ENCODE measurements at places on chromosomes 6 and 20. TPM values are rescaled to one million over a fixed set of nuclear protein-coding genes. Genes with fewer than 3 reads are reported as not detected.

DNA sequence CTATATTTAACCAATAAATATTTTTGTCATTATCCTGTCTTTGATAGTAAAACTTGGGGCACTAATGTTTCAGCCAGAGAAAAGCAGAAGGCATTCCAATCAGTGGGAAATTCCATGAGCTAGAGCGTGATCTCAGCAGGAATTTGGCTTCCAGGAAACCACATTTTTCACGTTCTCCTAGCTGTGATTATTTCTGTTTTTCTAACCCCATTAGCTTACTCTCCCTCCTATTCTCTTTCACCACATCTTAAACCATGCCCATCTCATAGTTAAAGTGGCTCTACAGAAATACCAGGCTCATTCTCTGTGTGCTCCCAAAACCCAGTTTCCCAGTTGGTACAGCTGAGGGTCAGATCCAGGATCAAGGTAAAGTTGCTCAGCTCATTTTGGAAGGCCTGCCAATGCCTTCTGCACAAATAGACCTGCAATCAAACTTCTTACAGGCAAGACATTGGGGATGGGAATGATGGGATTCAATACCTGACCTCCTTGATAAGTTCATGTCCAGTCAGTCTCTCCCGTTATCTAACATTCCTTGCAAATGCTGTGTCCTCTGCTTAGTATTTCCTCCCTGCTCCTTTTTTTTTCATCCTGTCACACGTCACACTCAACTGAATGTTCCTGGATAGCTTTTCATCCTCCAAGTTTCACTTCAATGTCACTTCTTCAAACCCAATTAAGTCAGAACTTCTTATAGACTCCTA is 33.1 kb upstream of the TMEM30A start:
- no peaks in the 10 kb centered on the region for H3K4me1 ChIP-seq
- no peak for DNase-seq
- H3K36me3 ChIP-seq: no peaks in the 10 kb centered on the region
- no peak overlapping the region for H3K27ac ChIP-seq
- H3K4me3 ChIP-seq: no peak overlapping the region

ABHD12 gene
- total RNA-seq: 48.3 TPM

EYA2 gene
- 0.29 TPM for total RNA-seq

- no peaks in the 10 kb centered on the region for H3K36me3 ChIP-seq
- no peak overlapping the region for H3K4me3 ChIP-seq
- peaks cover 8% of the 10 kb centered on the region for H3K4me1 ChIP-seq
- H3K27me3 ChIP-seq: no peaks in the 10 kb centered on the region
- H3K27ac ChIP-seq: no peak overlapping the region
Observed at GRCh38 chr6:29809249-29809648, 18.4 kb upstream of the HLA-G start.

TXLNB gene
- not detected for total RNA-seq

DNA sequence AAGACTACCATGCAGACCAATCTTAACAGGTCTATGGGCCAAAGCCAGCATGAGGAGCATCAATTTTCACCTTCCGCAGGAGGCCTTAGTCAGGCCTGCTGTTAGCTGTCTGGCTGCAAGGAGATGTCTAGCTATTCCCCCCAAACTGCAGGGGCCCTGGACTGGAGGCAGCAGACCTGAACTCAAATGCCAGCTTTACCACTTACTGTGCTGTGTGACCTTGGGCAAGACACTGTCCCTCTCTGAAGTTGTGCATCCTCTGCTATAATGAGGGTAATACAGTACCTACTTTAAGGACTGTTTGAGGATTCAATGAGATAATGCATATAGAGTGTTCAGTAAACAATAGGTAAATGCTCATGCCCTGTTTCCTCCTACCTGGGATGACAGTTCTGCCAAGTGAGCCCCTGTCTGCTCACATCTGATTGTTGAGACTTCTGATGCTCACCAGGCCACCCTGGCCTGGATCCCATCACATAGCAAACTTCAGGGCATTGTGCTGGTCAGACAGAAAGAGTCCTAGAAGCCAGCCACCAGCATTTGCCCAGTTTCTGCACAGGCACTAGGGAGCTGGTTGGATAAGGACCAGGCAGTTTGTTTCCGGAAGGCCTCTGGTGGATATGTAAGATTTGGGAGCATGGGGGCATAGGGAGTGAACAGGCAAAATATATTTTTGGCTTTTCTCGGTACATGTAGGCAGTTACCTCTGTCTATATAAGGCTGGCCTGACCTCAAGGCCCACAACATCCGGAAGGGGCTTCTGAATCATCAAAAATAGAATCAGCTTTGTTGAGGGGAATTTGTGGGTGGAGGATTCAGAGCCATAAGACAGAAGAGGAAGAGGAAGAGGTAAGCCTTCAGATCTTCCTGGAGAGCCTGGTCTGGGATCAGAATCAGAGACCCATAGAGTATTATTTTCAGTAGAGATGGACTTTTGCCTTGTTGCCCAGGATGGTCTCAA is 2.3 kb upstream of the OCSTAMP start:
- H3K36me3 ChIP-seq: no peaks in the 10 kb centered on the region
- no peak overlapping the region for H3K4me3 ChIP-seq
- no peak for DNase-seq
- H3K27me3 ChIP-seq: peaks cover 15% of the 10 kb centered on the region
- 0 out of 2 replicates have a peak, but pooled peaks cover 4% of the 10 kb centered on the region for H3K4me1 ChIP-seq
- H3K27ac ChIP-seq: no peak overlapping the region

DNA sequence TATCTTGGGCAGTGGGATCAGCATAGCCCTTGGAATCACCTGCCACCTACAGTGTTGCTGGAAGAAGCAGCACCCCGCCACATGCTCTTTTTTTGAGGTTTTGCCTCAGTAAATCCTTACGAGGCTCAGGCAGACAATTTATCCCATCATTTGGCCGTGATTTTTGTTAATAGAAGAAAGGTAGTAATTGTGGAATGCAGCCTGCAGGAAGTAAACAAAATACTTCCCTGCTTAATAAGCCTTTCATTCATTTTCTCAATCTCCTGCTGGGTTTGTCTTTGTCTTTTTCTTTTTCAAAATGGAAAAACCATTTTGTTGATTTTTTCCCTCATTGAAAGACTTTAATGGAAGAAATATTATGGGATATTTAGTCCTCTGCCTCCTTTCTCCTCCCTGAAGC is 93.7 kb upstream of the CD83 start:
- H3K4me1 ChIP-seq: peaks cover 12% of the 10 kb centered on the region
- DNase-seq: peak; percentile 51
- H3K4me3 ChIP-seq: no peak overlapping the region
- no peaks in the 10 kb centered on the region for H3K27me3 ChIP-seq
- no peak overlapping the region for H3K27ac ChIP-seq

MAK gene
- total RNA-seq: 0.11 TPM

GRCh38 chr6:166586424-166587156 is at the start of gene RAMACL:
Gene RAMACL, minus strand, starts transcription at chr6:166586678. Its CDS starts 201 bp downstream, at chr6:166586477.
- no peaks in the 10 kb centered on the region for H3K4me1 ChIP-seq
- no peaks in the 10 kb centered on the region for H3K36me3 ChIP-seq
- H3K27me3 ChIP-seq: no peaks in the 10 kb centered on the region
- no peak within 1 kb of the TSS for H3K4me3 ChIP-seq

- H3K4me1 ChIP-seq: no peaks in the 10 kb centered on the region
- no peaks in the 10 kb centered on the region for H3K36me3 ChIP-seq
- H3K27ac ChIP-seq: no peak overlapping the region
- no peak overlapping the region for H3K4me3 ChIP-seq
Observed at GRCh38 chr6:170094686-170095272, 196.1 kb downstream of the DLL1 start.

- peak; percentile 55 for DNase-seq
- peaks cover 22% of the 10 kb centered on the region for H3K4me1 ChIP-seq
- H3K27me3 ChIP-seq: no peaks in the 10 kb centered on the region
- no peaks in the 10 kb centered on the region for H3K36me3 ChIP-seq
Observed at GRCh38 chr6:40778196-40778595, 191.0 kb upstream of the LRFN2 start.

DNA sequence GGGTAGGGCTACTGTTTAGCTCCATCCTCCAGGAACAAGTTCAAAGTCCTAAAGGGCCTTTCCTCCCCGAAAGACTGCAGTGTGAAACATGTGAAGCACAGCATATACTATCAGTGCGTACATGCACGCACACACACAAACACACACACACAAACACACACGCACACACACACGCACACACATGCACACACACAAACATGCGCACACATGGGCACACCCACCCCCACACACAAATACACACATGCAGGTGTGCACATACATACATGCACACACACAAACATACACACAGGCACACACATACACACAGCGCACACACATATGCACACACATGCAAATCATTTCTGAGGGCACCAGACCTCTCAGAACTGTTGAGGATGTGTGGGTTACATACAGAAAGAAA is 382.0 kb upstream of the CDH4 start:
- no peaks in the 10 kb centered on the region for H3K4me1 ChIP-seq
- peaks cover 5% of the 10 kb centered on the region for H3K27me3 ChIP-seq
- no peak overlapping the region for H3K4me3 ChIP-seq
- no peak overlapping the region for H3K27ac ChIP-seq
- no peak for DNase-seq

DNA sequence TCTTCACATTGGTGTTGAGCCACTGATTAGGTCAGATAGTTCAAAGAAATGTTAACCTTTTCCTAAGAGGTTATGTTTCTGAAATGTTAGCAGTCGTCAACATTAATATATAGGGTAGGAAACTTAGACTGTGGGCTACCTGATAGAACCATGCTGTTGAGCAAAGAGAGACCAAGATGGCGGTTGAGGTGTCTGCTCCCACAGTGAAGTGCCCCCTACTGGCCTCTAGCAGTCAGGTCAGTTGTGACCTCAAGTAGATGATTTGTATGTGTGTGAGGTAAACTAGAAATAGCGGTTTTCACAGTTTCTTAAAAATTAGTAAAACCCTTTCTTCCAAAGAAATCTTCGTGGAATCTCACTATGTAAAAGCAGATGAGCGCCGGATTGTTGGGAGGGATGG is 40.3 kb downstream of the MTHFD1L start:
- no peak for DNase-seq
- no peaks in the 10 kb centered on the region for H3K4me1 ChIP-seq
- H3K27ac ChIP-seq: no peak overlapping the region
- H3K36me3 ChIP-seq: peaks cover 11% of the 10 kb centered on the region

- no peak overlapping the region for H3K27ac ChIP-seq
- no peaks in the 10 kb centered on the region for H3K4me1 ChIP-seq
Observed at GRCh38 chr6:163731215-163732013, 316.9 kb downstream of the QKI start.

DNA sequence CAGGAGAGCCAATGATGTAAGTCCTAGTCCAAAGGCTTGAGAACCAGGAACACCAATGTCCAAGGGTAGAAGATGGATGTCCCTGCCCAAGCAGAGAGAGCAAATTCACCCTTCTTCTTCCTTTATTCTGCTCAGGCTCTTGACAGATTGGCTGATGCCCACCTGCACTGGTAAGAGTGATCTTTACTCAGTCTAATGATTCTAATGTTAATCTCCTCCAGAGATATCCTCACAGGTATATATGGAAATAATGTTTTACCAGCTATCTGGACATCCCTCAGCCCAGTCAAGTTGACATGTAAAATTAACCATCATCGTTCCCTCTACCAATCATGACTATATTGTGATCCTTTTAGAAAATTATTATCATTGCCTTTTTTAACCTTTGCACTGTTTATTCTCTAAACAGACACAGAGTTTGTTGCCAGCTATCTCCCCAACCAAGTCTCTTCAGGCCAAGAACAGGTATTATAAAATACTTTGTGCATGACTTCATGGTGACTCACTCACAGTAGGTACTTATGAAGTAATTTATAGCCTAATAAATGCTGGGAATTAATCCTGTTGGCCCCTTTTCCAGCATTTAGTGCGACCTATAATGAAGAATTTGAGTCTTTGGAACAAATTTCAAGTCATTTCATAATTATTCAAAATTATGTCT is 26.2 kb upstream of the TSHZ2 start:
- no peak overlapping the region for H3K4me3 ChIP-seq
- H3K4me1 ChIP-seq: peaks cover 8% of the 10 kb centered on the region
- H3K27me3 ChIP-seq: no peaks in the 10 kb centered on the region

HUS1B gene
- total RNA-seq: 4.2 TPM

LAMA4 gene
- 9.4 TPM for total RNA-seq

GRCh38 chr6:68211242-68211795 is 423.8 kb upstream of the ADGRB3 start:
- no peaks in the 10 kb centered on the region for H3K27me3 ChIP-seq
- no peak overlapping the region for H3K4me3 ChIP-seq
- H3K27ac ChIP-seq: no peak overlapping the region
- no peaks in the 10 kb centered on the region for H3K4me1 ChIP-seq
- no peaks in the 10 kb centered on the region for H3K36me3 ChIP-seq
- DNase-seq: no peak

DNA sequence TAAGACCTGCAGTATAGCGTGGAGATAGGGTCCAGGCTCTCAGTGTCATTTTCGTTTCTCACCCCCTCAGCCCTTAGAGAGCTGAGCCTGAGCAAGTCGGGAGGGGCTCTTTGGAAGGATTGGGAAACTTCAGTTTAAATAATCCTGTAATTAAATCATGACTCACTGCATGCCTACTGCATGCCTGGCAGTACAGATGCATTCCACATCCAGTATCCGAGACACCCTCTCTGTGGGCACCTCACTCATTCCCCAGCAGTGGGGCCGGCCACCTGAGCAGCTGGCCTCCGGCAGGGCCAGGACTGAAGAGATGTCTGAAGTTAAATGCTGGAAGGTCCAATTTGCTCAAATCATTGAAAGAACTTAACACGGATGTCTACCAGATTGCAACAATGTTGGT is 316.6 kb downstream of the THBS2 start:
- peak; percentile 23 for DNase-seq
- no peaks in the 10 kb centered on the region for H3K36me3 ChIP-seq
- no peak overlapping the region for H3K27ac ChIP-seq
- H3K27me3 ChIP-seq: peaks cover 42% of the 10 kb centered on the region

MAFB gene
- total RNA-seq: 0.04 TPM

DNA sequence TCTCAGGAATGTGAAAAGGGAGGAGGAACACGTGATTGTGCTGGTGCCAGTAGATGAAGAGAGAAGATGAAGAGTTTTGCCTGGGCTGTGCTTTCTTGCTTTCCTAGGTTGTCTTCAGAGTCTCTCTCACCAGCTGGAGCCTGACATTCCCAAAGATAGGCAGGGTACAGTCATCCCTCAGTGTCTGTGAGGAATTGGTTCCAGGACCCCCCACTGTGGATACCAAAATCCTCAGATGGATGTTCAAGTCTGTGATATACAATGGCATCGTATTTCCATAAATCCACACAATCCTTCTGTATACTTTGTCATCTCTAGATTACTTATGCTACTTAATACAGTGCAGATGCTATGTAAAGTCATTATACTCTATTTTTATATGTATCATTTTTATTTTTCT is 113.5 kb downstream of the SAMD5 start:
- no peak for DNase-seq
- no peaks in the 10 kb centered on the region for H3K36me3 ChIP-seq
- no peak overlapping the region for H3K27ac ChIP-seq
- H3K4me3 ChIP-seq: no peak overlapping the region

DNA sequence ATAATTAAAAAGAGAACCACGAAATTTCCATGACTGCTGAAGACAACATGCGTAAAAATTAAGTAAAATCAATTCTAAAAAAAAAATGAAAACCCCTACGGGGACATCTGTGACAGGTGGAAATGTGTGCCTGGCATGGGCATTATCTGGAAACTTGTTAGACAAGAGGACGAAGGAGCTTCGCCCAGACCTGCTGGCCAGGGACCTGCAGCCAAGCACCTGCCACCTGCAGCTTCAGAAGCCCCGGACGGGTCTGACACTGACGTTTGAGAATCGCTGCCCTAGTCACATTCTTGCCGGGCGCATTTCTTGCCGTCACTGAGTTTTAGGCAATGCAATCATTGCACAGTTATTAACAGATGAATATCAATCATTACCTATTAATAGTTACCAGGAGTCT is 140.3 kb downstream of the SMOC2 start:
- no peak overlapping the region for H3K4me3 ChIP-seq
- no peak overlapping the region for H3K27ac ChIP-seq
- no peak for DNase-seq
- H3K27me3 ChIP-seq: peaks cover 32% of the 10 kb centered on the region
- no peaks in the 10 kb centered on the region for H3K4me1 ChIP-seq

WFDC10B gene
- total RNA-seq: not detected

All from PC-3 (cell line).